Stimulated activated CD4-positive, alpha-beta T cell treated with anti-CD3 and anti-CD28 coated beads, Interleukin-1b, Interleukin-23, amount 100 ng/mL, for 48 hours (primary cell): ENCODE measurements at places on chromosomes 4 and X.

GRCh38 chr4:69523385-69524132 lies 27.9 kb upstream of the UGT2B4 start:
- no peak for DNase-seq

- no peak for DNase-seq
Measured at GRCh38 chr4:271492-272103, 33.7 kb downstream of the ZNF732 start.

DNA sequence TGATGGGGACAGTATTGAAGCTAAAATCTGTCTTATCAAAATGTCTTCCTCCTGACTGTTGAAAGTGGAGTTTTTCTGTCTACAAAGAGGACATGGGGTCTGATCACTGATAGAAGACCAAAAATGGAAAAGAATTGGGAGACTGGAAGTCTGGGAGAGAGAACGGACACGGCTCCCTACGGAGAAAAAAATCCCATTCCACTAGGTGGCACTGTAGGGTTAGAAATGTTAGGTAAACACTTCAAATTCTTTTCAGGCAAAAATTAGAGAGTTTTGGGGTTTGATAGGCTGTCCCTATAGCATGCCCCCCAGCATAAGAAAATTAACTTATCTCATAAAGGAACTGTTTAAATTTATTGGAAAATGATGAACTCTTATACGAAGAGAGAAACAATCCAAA lies 200.5 kb downstream of the FAM133A start:
- DNase-seq = no peak

- no peak for DNase-seq
Measured at GRCh38 chrX:106698693-106699092, 27.8 kb upstream of the RNF128 start.

DNA sequence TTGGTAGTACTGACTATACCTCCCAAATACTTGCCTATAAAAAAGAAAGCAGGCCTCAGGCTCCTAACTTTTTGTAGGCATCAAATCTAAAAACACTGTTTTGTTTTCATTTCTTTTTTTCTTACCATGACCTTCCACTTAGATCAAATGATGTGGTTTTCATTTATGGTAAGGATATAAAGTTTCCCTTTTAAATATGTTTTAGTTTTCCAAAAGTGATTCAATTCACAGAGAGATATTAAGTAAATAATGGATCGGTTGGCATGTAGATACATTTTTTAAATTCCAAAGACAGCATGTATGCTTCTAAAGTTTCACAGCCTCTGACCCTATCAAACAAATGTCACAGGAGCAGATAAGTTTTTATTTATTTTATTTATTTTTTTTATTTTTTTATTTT lies 23.9 kb downstream of the EFHC2 start:
- no peak for DNase-seq
